Hindlimb muscle (tissue), 1 donor: ENCODE measurements at places on chromosomes 3 and 15. TPM values are rescaled to one million over a fixed set of nuclear protein-coding genes. Genes with fewer than 3 reads are reported as not detected.

NEK10 gene
- 6.0 TPM for polyA plus RNA-seq

CLRN1 gene
- 0.19 TPM for polyA plus RNA-seq

UROC1 gene
- polyA plus RNA-seq = 0.14 TPM

UPK1B gene
- not detected for polyA plus RNA-seq

C2CD4A gene
- polyA plus RNA-seq = not detected

PEX5L gene
- polyA plus RNA-seq = 0.35 TPM

FHIT gene
- 5.5 TPM for polyA plus RNA-seq

OR5K3 gene
- polyA plus RNA-seq = not detected

C2CD4B gene
- 3.4 TPM for polyA plus RNA-seq

CPEB1 gene
- polyA plus RNA-seq = 0.41 TPM

SCN5A gene
- polyA plus RNA-seq = 4.1 TPM

CCRL2 gene
- polyA plus RNA-seq = 0.74 TPM

DPPA4 gene
- polyA plus RNA-seq = 0.94 TPM

ACKR2 gene
- polyA plus RNA-seq = 0.49 TPM

WDR93 gene
- polyA plus RNA-seq = 0.14 TPM

NAALADL2 gene
- 5.5 TPM for polyA plus RNA-seq

ZNF774 gene
- 3.6 TPM for polyA plus RNA-seq

CCR8 gene
- polyA plus RNA-seq = not detected

MNS1 gene
- 5.1 TPM for polyA plus RNA-seq

IMP3 gene
- 30.3 TPM for polyA plus RNA-seq

GP5 gene
- 0.18 TPM for polyA plus RNA-seq

SPESP1 gene
- polyA plus RNA-seq = 3.1 TPM

RBP2 gene
- not detected for polyA plus RNA-seq

CHRNA7 gene
- polyA plus RNA-seq = 1.6 TPM

PYGO1 gene
- polyA plus RNA-seq = 8.0 TPM

TIGIT gene
- polyA plus RNA-seq = 0.25 TPM

WNT5A gene
- 10.8 TPM for polyA plus RNA-seq

SNTN gene
- not detected for polyA plus RNA-seq

CIP2A gene
- 7.8 TPM for polyA plus RNA-seq

PAK6 gene
- 0.76 TPM for polyA plus RNA-seq

REC114 gene
- polyA plus RNA-seq = 0.23 TPM

PXYLP1 gene
- polyA plus RNA-seq = 16.7 TPM

PPIB gene
- polyA plus RNA-seq = 244 TPM

ROBO1 gene
- 33.9 TPM for polyA plus RNA-seq

SKOR1 gene
- 0.67 TPM for polyA plus RNA-seq

PLA2G4F gene
- 0.35 TPM for polyA plus RNA-seq

NLGN1 gene
- polyA plus RNA-seq = 1.0 TPM

LSAMP gene
- 8.6 TPM for polyA plus RNA-seq

SLC9C1 gene
- polyA plus RNA-seq = 0.10 TPM

POPDC2 gene
- 23.8 TPM for polyA plus RNA-seq

BFSP2 gene
- not detected for polyA plus RNA-seq
